ENCODE measurements at places on chromosomes 12 and 14.

DNA sequence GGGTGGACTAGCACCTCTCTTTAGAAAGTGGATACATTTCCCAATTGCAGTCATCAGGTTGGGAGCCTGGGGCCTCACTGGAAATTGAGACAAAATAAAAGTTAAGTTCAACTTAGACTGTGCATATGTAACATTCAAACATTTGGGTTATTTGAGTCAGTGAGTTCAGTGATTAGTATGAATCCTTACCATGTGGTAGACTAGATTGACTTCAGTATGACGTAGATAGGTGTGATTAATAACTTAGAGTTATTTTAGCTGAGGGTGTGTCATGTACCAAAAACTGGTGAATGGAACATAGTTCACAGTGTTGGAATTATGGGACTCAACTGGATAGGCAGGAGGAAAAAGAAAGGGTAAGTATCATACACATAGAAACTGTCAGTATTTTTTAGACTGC lies 8.0 kb upstream of the SSTR1 start:
- DNase-seq: no peak

- no peak for DNase-seq
Observed at GRCh38 chr12:108457734-108458361, 57.2 kb upstream of the FICD start.

- no peak for DNase-seq
Observed at GRCh38 chr12:89349814-89350213, 2.5 kb downstream of the DUSP6 start.

DNA sequence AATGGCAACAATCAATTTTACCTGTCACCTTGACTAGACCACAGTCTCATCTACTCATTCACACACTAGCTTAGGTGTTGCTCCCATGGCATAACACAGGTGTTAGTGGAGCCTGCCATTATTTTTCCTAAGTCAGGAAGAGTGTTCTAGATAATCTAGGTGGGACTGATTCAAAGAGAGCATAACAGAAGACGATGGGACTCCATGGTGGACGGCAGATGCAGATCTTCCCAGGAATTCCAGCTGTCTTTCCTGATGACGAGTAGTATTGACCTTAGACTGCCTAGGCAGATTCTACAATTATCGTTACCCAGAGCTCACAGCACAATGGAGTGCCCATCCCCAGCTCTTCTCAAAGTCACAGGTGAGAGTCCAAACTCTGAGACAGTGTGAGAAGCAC lies 589.0 kb downstream of the TMEM121 start:
- DNase-seq: no peak

DNA sequence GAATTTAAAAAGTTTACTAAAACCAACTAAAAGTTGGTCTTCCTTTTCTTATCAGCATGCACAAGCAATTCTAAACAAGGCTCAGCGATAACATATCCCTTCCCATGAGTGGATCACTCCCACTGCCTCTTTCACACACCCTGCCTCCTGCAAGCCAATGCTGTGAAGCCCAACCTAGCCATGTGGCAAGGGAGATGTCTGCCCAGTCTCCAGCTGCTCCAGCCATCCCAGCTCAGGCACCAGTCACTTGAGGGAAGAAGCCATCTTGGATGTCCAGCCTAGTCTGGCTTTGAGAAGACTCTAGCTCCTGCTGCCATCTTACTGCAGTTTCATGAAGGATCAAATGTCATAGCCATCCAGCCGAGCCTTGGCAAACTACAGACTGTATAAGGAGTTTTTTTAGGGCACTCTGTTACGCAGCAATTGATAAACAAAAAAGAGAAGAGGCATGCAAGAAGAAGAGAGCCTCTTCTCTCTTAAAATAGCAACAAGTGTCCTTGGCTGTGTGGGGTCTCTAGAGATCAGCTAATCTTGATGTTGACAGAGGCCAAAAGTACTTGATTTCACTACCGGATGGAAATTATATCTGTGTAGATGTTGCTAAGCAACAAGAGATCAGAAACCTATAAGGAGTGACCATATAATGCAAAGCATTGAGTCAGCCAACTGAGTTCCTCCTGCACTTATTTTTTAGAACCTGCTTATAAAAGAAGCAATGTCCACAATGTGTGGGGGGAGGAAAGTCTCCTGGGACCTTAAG lies 108.9 kb downstream of the PTCSC3 start:
- DNase-seq: no peak

- no peak for DNase-seq
Observed at GRCh38 chr14:76280221-76280620, 95.7 kb upstream of the ESRRB start.

DNA sequence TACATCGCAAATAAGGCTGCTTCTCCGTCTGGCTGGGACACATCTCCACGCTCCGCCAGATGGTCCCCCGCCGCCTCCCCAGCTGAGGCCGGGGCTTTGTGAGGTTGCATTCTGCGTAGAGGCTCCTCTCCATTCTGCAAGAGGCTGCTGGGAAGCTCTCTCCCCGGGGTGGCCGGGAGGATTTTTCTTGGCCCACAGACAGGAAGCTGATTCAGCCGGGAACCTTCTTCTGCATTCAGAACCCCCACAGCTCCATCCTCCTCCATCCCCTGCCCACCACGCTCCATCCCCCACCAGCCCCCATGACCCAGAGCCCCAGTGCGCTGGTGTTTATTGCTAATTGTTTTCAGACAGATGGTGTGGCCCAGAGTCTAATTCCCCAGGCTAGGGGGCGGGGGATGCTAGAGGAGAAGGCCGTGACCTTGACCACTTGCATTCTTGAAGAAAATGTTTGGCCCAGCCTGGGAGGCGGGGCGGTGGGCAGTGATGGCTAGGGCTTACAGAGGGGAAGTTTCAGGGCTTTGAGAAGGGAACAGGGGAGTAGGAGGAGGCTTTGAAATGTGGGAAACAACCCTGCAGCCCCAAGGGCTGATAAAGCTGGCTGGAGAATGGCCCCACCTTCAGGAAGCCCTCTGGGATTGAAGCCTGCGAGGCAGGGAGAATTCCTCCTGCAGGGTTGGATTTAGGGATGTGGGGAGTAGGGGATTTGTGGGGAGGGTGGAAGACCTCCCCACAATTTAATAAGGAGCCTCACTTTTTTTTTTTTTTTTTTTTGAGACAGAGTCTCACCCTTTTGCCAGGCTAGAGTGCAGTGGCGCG lies 88.5 kb upstream of the NCOR2 start:
- DNase-seq: no peak

- no peak for DNase-seq
Observed at GRCh38 chr12:118773956-118774723, 207.2 kb upstream of the SRRM4 start.

GRCh38 chr12:46982629-46983392 lies 96.6 kb upstream of the PCED1B start:
- no peak for DNase-seq

DNA sequence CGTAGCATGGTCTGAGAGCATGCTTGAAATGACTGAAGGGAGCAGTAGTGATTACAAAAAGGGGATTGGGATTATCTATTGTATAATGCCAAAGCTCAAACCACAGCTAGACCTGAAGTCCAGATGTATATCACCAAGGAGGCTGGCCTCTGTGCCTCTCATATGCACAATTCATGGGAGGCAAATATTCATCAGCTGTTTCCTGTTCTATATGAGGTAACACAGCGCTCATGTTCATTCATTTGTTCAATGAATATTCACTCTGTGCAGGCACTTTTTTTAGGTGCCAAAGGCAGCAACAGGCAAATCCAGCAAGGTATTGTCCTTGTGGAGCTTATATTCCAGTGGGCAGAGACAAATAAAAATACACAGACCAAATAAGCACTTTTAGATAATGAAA lies 39.0 kb downstream of the CRACR2A start:
- DNase-seq: no peak

- DNase-seq: no peak
Observed at GRCh38 chr12:124195567-124195942, 99.3 kb upstream of the RFLNA start.

DNA sequence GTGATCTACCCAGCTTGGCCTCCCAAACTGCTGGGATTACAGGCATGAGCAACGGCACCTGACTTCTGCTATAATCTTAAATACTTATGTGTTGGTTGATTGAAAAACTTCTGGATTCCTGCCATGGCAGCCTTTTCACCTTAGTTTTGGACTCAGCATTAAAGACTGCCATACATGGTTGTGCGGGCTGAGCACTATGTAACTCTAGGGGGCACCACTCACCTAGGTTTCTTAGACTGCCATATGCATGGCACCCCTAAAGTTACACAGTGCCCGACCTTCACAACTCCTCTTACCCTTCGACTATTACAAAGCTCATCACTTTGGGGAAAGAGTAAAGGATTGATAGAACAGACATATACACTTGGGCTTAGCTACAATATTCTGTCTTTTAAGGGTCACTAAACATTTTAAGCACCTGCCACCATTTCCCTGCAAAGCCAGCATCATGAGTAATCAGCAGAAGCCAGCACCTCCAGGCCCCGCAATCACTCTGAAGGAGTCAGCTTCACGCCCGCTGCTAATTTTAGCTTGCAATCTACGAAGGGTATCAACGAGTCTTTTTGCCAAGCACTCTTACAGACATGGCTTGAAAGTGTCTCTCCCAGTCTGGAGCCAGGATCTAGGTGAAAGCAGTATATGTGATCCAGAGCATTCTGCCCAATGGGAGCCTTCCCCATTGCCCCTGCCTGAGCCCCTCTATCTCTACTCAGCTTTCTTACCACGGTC lies 59.8 kb downstream of the SUDS3 start:
- no peak for DNase-seq

GRCh38 chr14:96225745-96226151 lies 21.1 kb downstream of the BDKRB2 start:
- no peak for DNase-seq

- DNase-seq: no peak
Observed at GRCh38 chr14:101135796-101136742, 232.5 kb upstream of the RTL1 start.

- no peak for DNase-seq
Observed at GRCh38 chr12:8675591-8676036, 13.0 kb upstream of the MFAP5 start.

GRCh38 chr14:105879503-105879866 lies 353.1 kb downstream of the TMEM121 start:
- DNase-seq: no peak

DNA sequence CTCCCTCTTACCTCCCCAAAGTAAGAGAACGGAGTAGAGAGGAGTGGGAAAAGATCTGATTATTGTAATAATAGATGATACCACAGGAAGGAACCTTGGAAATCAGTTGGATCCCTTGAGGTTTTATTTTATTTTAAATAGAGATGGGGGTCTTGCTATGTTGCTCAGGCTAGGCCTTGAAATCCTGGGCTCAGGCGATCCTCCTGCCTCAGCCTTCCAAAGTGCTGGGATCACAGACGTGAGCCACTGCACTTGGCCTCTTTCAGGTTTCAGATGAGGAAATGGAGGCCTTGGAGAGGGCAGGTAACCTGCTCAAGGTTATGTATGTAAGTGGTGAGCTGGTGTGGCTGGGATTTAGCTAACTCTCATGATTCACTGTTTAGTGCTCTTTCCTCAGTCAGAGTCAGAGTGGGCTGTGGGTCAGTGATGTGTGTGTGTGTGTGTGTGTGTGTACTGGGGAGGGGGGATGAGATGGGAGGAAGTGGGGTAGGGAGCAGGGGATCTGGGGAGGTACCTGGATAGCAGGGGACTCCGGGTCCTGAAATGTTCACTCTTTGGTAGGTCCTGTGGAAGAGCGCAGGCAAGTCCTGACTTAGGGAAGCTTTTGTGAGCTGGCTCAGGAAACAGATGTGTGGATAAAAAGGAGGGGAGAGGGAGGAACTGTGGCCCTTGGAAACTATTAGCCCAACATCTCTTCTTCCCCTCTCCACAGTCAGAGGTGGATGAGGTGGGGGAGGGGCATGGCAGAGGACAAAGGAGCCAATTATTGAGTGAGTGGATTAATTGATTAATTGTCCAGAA lies 4.7 kb upstream of the CISTR start:
- DNase-seq: no peak

GRCh38 chr12:112169161-112169872 lies 44.0 kb downstream of the TRAFD1 start:
- DNase-seq: no peak

DNA sequence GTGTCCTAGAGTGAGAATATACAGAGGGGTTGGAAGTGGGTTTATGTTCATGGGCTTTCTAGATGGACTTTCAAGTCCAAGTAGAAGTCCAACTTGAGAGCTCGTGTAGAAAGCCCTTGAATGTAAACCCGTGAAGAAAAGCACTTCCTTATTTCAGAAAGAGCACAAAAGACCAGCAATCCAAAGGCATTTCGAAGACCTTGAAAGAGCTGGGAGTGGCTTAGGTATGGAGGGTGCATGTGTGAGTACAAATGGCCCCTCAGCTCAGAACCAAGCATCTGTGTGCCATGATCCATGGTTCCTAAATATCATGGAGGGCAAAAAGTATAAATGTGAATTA lies 160.7 kb downstream of the ETV6 start:
- DNase-seq: no peak

DNA sequence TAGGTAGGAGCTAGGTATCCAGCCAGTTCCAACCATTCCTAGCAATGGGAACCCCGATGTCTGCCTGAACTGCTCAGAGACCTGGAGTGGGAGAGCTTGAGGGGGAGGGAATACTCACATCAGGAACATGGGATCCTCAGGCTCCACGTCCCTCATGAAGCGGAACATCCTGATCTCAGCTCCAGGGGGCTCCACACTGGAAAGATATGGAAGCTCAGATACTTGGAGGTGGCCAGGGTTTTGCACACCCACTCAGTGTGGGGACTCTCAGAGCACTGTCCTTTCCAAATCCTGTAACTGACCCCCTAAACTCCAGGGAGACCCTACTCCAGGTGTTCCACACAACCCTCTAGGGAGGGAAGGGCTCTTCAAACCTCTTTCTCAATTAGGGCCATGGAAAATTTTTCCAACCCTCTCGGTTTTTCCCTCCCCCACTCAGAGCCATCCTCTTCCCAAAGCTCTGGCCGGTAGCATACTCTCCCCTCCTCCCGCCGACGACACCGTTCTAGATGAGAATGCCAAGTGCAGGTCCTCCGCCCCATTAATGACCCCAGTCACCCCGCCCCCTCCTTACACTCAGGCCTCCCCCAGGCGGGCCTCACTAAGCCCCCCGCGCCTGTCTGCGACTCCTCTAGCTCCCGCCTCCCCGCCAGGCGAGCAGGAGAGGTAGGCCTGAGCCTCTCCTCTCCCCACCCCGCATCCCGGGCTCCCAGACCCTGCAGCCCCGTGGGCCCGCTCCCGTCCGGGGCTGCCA lies 597 bp downstream of the MLF2 start:
- DNase-seq: no peak

GRCh38 chr12:126036348-126036747 lies 971.1 kb downstream of the AACS start:
- DNase-seq: no peak

- no peak for DNase-seq
Observed at GRCh38 chr14:72318648-72319047, 386.4 kb downstream of the RGS6 start.

DNA sequence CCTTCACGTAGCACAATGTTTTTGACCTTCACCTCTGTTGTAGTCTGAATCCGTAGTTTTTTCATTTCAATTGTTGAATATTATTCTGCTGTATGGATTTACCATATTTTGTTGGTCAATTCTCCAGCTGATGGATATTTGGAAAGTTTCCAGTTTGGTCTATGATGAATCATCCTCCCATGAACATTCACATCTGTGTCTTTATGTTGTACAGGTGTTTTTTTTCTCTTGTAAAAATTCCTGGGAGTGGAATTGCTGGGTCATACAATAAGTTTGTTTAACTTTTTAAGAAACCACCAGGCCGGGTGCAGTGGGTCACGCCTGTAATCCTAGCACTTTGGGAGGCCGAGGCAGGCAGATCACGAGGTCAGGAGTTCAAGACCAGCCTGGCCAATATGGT lies 36.7 kb upstream of the GNG2 start:
- no peak for DNase-seq

GRCh38 chr14:54812617-54813016 lies 90.0 kb downstream of the GCH1 start:
- DNase-seq: no peak
